ENCODE measurements at places on chromosomes 12 and 14.
A peak's percentile ranks its signal among the peaks of the same experiment; 100 is the strongest.

DNA sequence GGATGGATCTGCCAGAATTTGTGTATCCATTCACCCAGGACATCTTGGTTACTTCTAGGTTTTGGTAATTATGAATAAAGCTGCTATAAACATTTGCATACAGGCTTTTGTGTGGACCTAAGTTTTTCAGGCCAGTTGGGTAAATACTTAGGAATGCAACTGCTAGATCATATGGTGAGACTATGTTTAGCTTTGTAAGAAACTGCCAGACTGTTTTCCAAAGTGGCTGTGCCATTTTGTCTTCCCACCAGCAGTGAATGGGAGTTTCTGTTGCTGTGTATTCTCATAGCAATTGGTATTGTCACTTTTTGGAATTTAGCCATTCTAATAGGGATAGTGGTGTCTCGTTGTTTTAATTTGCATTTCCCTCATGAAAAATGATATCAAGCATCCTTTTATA, 133.0 kb downstream of the KIF26A start:
- no peak for DNase-seq

DNA sequence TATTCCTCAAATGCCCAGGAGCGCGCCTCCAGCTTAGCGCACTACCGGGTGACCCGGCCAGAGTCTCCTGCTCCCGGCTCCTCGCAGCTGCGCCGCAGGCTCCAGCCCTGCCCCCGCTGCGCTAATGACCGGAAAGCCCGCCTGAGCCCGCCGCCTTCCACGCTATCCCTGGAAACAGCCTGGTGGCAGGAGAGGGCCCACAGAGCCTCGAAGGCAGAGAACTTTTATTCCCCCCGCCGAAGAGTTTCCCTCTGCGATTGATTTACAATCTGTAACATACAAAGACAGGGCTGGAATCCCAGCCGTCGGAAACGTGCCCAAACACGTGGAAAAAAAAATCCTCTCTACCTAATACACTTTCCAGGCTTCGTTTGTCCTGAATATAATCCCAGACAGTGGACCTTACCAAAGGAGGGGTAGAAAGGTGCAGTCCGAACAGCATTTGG, 1.5 kb downstream of the COL2A1 start:
- no peak for DNase-seq

DNA sequence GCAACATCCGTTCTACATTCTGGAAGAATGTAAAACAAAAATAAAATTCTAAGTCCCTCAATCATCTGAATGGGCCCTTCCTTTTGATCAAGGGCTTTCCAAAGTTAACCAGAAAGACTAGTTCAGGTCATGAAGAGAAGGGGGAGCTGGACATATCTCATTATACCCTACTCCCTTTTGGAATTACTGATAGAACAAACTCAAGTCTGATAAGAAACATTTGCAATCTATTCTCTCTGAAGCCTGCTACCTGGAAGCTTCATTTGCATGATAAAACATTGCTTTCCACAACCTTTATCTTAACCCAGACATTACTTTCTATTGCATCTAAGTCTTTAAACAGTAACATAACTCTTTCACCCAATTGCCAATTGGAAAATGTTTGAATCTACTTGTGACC, 8.3 kb upstream of the ACSM4 start:
- DNase-seq = no peak

DNA sequence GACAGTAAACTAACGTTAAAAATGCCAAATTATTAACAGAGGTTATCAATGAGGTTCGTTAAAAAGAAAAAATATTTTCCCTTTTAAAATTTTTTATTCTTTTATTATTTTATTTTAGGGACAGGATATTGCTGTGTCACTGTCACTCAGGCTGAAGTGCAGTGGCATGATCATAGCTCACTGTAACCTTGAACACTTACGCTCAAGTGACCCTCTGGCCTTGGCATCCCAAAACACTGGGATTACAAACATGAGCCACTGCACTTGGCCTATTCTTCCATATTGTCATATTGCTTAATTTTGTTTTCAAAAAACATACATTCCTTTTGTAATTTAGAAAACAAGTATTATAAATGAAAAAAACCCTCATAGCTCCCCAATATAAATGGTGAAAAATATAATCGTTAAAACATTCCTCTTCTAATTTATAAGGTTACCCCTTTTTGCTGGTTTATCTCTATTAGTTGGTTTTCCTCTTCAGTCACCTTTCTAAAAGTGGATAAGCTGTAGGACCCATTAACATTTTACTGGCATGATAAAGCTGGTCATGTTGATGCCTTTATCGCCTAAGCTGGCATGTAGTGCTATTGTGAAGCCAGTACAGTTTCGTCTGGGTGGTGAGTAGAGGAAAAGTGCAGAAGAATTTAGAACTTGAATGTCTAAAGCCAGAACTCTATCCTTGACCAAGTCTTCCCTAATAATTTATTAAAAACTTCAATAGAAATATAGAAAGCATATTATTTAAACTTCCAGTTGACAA, 27.6 kb downstream of the PDE3A start:
- no peak for DNase-seq

- no peak for DNase-seq
Measured at GRCh38 chr12:12508612-12509011, 54.1 kb downstream of the DUSP16 start.

DNA sequence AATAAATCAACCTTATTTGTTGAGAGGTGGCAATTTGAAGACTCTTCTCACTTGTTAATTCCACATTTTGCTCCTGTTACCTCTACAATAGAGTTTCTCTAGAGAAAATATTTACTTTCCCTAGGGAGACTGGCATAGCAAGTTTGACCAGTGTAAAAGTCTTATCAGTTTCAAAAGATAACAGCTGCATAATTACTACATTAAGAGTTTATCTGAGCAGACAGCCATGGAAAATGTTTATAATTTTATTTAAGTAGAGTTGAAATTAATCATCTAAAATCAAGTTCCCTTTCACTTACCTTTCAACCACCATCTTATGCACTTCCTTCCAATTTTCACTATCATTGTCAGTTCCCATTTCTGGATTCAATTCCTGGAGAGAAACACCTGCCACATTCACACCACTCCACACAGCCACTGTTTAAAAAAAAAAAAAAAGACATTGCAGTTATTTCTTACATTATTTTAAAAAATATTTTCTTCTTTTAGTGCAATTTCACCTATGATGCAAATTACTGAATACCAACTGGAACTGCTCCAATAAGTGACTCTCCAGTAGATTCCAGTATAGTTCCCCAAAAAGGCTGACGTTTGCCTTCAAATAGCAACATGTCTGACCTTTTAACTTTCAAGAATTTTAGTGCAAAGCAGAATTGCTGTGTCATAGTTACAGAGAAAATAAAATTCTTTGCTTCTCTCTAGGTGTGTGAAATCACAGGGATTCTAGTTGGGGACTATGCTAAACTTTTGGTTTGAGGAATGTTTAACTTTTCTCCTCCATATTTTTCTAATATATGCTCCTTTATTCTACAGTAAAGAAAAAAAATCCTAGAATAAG, 19.4 kb downstream of the LDHB start:
- DNase-seq = no peak

DNA sequence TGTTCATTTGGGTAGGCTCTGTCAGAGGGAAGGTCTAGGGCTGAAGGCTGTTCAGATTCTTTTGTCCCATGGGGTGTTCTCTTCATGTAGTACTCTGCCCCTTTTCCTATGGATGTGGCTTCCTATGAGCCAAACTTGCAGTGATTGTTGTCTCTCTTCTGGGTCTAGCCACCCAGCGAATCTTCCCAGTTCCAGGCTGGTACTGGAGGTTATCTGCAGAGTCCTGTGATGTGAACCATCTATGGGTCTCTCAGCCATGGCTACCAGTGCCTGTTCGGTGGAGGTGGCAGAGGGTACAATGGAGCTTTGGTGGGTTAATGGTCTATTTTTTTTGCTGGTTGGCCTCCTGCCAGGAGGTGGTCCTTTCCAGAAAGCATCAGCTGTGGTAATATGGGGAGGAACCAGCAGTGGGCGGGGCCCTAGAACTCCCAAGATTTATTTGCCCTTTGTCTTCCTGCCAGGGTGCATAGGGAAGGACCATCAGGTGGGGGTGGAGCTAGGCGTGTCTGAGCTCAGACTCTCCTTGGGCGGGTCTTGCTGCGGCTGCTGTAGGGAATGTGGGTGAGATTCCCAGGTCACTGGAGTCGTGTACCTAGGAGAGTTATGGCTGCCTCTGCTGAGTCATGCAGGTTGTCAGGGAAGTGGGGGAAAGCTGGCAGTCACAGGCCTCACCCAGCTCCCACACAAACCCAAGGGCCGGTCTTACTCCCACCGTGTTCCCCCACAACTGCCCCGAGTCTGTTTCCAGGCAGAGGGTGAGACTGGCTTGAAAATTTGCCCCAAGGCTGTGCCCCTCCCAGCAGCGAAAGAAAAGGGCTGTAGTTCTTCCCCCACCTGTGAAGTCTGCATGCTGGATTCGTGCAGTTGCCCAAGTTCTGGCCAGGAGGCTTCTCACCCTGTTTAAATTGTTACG, 17.5 kb downstream of the MTRFR start:
- DNase-seq = no peak

DNA sequence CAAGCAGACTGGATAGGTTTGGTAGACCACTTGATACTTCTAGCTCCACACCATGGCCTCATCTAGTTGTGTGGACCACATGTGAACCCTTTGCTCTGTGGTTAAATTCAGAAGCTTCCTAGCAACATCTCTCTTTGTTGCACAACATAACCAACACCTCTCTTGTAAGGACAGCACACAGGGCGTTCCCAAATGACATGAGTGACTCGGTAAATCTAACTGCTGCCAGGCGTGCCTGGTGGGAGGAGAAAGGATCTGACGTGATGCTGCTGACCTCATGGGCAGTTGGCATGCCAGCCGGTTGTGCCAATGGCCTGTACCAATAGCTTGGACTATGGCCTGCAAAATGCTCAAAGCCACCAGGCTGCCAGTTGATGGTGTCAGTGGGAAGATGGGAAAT, 93.8 kb downstream of the CPSF2 start:
- DNase-seq = no peak

DNA sequence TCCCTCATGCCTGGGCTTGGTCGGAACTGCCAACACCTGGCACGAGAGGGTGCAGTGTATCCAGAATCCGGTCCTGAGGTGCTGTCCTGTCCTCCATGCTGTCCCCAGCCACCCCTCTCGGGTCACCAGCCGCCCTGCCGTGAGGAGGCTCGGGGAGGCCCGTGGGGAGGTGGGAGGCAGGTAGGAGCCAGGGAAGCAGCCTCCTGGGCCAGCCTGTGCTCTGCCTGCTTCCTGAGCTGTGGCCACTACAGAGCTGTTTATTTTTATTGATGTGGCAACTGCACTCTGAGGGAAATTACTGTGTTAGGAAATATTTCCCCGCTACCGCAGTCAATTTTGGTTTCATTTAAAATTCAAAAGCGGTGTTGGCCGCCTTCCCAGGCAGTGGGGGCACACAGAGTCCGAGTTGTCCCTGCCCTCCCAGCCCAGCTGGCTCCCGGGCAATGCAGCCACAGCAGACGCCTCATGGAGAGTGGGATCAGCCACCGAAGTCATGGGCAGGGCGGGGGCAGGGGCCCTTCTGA, 18.3 kb downstream of the NOC4L start:
- DNase-seq = peak; percentile 20

DNA sequence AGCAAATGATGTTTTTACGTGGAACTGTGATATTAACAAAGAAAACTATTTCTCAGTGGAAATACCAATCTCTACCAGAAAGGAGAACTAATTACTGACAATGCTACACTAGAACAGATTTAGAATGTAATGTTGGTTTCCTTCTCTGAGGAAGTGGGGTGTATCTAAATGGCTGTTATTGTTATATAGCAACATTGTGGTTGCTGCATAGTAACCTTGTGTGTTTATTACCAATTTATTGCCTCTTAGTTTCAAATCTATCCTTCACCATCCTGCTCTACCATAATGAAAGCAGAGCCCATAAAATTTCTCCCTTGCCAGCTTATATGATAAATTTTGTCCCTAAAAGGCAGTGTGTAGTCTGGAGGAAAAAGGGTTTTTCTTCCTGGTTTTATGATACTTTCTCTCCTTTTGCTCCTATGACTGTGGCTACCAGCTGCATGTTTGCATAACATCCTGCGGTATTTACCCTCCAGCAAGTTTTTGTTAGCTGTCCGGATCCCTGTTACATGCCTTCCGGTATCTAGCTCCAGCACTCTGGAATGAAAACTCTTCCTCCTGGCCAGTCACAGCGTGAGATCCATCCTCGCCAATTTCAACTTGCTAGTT, 5.7 kb upstream of the KLRK1 start:
- DNase-seq = no peak

DNA sequence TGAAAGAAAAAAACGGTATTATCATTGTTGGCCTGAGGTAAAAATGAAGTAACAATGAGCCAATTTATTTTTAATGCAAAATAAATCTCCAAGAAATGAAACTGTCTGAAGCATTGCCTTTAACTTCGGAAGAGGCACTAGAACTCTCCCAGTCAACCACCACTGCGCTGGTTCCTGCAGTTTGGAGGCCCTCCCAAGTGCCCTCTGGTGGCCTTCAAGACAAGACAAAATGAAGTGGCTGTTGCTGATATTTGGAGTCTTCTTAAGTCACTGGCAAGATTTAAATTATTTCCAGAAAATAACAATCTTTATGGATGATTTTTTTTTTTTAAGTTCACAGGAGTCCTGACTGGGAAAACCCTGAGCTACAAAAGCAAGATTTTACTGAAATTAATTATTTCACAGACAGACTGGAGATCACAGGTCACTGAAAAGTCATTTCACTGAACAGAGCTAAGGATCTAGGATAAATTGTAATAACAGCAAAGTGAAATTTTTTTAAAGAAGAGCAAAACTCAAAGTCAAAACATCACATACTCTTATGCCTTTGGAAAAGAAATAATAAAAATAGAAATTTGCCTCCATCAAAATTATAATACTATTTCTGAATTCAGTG, 58.2 kb downstream of the DICER1 start:
- no peak for DNase-seq

DNA sequence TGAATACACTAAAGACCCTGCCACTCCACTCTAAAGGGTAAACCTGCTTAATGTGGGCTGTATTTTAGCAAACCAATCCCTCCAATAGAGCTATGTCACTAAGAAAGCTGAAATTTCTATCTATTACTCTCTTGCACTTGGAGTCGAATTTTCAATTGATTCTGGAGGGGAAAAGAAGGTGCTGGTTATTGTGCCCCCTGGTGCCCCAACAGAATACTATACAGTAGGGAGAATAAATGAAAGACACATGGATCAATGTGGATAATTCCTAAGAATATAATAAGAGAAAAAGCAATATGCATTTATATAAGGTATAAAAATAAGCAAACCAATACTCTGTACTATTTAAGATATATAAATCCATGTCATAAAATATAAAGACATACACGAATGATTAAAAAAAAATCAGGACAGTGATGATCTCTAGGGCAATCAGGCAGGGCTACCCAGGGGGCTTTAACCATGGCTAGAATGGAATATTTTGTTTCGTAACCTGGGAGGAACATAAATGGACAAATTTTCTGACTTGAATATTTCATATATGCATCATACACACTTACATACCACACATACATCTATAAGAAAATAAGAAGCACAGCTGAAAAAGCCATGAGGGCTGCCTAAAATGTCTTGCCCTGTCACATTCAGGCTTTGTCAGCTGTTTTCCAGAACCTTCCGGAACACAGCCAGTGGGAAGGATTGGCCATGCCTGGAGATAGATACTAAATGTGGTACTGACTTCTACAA, 54.4 kb downstream of the EFCAB11 start:
- no peak for DNase-seq

- DNase-seq = no peak
Measured at GRCh38 chr12:131146173-131146675, 192.5 kb downstream of the ADGRD1 start.
